ENCODE measurements at places on chromosomes 3 and 15. TPM values are rescaled to one million over a fixed set of nuclear protein-coding genes. Genes with fewer than 3 reads are reported as not detected.
A peak's percentile ranks its signal among the peaks of the same experiment; 100 is the strongest.

TTC23 gene
- total RNA-seq = 8.5 TPM

HYAL1 gene
- total RNA-seq = 2.3 TPM

LNP1 gene
- total RNA-seq = 3.3 TPM

- peak; percentile 82 for DNase-seq
These were observed 21.9 kb upstream of the TSEN2 start for GRCh38 chr3:12462159-12462947.

DNA sequence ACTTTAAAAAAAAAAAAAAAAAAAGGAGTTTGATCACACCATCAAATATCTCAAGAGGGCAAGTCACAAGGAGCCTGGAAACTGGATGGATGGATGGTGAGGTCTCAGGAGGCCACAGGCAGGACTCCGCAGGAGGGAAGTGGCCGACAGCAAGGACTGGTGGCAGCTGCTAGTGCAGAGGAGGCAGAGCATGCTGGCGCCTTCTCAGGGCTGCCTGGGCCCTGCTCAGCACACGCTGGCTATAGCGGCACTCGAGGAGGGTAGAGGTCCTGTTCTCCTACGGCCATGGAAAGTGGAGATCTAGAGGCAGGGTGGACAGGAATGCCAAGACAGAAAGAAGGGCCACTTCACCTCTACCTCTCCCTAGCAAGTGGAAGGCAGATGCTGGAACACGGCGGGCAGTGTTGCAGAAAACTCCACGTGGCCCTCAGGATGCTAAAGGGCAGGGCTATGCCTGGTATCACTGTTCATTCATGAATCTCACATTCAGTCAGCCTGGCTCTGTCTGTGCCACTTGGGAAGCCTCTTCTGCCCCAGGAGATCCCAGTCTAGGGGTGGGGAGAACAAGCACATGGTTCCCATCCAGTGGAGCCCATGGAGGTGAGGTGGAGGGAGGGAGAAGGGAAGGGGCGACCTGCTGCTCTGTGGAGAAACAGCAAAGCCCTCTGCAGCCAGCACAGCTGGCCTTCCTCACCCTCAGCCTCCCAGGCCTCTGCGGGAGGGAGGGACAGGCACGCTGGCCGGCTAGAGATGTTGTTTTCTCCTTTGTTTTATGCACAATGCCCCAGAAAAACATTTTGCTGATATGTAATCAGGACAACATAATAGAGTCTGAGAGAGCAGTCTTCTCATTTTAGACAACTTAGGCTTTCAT is 71.0 kb downstream of the OXNAD1 start:
- DNase-seq = no peak

DNA sequence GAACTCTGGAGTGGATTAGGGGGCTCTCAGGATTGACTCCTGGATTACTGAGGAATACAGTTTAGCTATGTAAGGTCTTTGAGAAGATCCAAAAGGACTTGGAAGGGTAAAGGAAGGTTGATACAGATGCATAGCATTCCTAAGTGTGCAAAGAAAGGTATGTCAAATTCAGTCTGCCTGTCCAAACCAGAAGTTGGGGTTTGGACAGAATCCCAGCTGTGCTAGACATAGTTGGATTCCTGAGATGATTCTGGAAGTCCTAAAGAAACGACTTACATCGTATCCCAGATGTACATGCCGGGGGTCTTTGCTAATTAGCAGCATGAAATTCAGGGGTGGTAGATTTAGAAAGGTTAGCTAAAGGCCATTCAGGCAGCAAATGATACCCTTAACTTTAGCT is 97.7 kb upstream of the TSPAN3 start:
- DNase-seq = no peak

Data from Caco-2 (cell line).